ENCODE measurements at places on chromosomes 1 and 21.

DNA sequence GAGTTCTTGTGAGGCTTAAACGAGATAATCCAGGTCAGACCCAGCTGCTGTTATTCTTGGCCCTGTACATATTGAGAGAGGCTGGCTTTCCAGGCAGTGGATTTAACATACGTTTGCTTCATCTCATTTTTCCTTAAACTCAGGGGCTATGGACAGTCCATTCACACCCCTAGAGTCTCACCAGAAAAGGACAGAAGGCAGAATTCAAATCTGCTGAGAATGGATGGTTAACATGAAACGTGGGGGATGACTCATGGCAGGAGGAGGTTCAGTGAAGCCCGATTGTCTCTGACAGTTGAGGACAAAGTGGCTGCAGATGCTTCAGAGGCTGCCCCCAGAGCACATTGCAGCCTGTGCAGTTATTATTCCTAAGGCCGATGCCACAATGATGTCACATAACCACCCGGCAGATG is 39.5 kb downstream of the TGFB2 start:
- DNase-seq, result no peak

GRCh38 chr1:237247442-237247841 is 205.5 kb downstream of the RYR2 start:
- no peak for DNase-seq

GRCh38 chr1:93783876-93784275 is 95.1 kb downstream of the DNTTIP2 start:
- no peak for DNase-seq

GRCh38 chr1:89360716-89361115 is 3.1 kb upstream of the GBP6 start:
- DNase-seq, result no peak

DNA sequence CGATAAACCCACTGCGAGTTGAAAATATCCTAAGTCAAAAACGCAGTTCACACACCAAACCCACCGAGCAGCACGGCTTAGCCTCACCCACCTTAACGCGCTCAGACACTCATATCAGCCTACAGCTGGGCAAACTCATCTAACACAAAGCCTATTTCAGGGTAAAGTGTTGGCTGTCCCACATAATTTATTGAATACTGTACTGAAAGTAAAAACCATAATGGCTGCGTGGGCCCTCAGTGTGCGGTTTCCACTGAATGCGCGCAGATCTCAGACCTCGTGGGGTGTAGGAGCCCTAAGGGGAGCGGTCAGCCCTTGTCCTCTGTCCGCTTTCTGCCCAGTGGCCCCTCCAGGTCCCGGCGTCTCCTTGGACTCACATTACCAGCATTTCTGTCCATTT is 157.6 kb upstream of the ARHGEF16 start:
- DNase-seq, result no peak

GRCh38 chr1:154501423-154502065 is 475 bp upstream of the TDRD10 start:
- no peak for DNase-seq

DNA sequence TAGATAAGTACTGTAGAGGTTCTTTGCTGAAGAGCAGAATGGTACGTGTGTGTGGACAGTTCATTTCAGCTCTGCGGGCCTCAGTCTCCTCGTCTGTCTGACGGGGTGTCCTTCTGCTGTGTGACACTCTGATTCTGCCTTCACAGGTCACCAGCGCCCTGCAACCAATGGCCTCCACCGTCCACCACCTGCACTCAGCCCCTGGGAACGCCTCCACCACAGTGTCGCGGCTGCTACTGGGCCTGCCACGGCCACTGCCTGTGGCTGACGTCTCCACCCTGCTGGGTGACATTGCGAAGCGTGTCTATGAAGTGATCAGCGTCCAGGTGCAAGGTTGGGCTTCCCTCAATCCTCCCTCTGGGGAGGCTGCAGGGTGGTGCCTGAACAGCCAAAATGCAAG is 17.0 kb downstream of the UMODL1 start:
- no peak for DNase-seq

- DNase-seq, result no peak
Observed at GRCh38 chr21:41167348-41168342, at the start of gene BACE2. BACE2 (plus strand) TSS chr21:41168160; CDS start chr21:41168264, 104 bp downstream.

Data from activated CD8-positive, alpha-beta memory T cell treated with anti-CD3 and anti-CD28 coated beads for 1 hour (primary cell).